Stimulated activated CD4-positive, alpha-beta T cell treated with anti-CD3 and anti-CD28 coated beads, Interleukin-4, amount 100 ng/mL, for 48 hours (primary cell): ENCODE measurements at places on chromosomes 7 and 10.

DNA sequence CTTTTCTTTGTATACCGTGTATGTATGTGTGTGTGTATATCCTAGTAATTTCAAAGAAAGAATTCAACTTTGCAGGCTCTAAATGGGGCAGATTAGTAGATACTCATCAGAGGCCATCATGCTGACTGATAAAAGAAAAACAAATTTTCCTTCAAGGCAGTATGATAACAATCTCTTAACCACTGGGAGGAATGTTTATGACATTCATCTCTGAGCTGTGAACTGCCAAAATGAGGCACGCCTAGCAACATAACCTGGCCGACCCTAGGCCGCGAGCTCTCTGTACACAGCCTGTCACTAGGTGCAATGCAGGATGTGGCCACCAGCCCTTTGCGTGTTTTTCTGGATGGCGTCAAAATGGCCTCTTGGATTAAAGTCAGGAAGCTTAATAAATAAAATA, 343.7 kb upstream of the GALNT17 start:
- DNase-seq: no peak

GRCh38 chr7:36283181-36283580, 106.5 kb upstream of the ANLN start:
- no peak for DNase-seq

- DNase-seq: no peak
Observed at GRCh38 chr7:49873420-49873819, 100.0 kb downstream of the VWC2 start.

- no peak for DNase-seq
Observed at GRCh38 chr7:139995017-139995915, 67.5 kb downstream of the PARP12 start.

DNA sequence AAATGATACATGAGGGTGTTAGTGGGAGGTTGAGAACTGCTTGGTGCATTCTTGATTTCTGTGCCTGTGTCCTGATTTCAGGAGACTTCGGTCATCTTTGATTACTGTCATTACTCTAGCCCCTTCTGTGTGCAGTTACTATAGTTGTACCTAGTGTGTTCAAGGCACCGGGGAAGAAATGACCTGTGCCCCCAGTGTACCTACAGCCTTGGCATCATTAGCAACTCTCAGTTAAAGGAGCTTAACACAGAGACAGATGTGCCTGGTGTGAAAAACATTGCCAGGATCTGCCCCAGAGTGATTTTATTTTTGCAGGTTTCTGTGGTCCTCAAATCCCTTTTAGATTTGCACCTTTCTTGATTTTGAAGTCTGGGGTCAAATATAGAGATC, 62.2 kb downstream of the ARID5B start:
- no peak for DNase-seq

- no peak for DNase-seq
Observed at GRCh38 chr10:5547931-5548660, 23.3 kb downstream of the CALML3 start.

GRCh38 chr10:75438275-75438674, 6.9 kb downstream of the LRMDA start:
- DNase-seq: no peak

GRCh38 chr10:101967713-101968112, 88.3 kb downstream of the ARMH3 start:
- no peak for DNase-seq

GRCh38 chr10:53379956-53380355, 607.4 kb upstream of the MBL2 start:
- no peak for DNase-seq

- DNase-seq: peak; percentile 19
Observed at GRCh38 chr10:95832216-95833041, 75.3 kb upstream of the CC2D2B start.

GRCh38 chr10:35353395-35353794, 17.1 kb downstream of the CCNY start:
- no peak for DNase-seq

GRCh38 chr10:44650691-44651661, 260.2 kb upstream of the TMEM72 start:
- no peak for DNase-seq

GRCh38 chr10:5354068-5354467, 10.7 kb upstream of the UCN3 start:
- DNase-seq: no peak

GRCh38 chr10:85920311-85920710, 446.3 kb downstream of the GRID1 start:
- DNase-seq: no peak

DNA sequence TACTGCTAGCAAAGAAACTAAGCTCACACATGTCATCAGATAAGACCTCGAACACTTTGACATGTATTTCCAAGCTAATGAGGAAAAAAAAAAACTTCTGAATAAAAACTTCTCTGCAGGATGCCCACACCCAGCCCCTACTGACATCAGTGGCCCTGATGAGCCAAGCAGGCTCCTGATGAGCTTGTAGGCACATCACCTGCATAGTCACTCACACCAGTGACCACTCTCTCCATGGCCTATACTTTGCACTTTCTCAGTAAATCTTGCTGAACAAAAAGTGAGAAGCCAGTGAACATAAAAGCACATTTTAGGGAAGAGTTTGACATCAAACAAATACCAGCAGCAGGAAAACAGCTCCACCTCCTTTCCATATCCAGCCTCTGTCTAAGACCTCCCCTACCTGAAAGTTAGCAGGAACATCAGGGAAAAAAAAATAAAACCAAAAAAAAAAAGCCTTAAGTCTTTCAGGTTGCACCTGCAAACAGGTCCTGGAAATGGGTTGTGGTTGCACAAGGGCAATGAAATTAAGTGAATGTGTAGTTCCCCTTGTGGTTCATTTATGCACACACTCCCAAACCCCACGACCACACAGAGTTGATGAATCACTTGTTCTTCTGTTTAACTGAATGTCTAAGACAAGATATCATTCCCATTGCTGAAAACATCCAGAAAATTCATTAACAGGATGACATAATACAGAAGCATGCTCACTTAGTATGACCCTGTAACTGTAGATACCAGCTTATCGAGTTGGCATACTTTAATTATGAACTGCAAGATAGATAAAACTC, 205.2 kb upstream of the PDE1C start:
- no peak for DNase-seq

GRCh38 chr10:50512214-50512595, 111.6 kb downstream of the SGMS1 start:
- no peak for DNase-seq

- no peak for DNase-seq
Observed at GRCh38 chr10:4532011-4532410, 294.0 kb upstream of the AKR1E2 start.

DNA sequence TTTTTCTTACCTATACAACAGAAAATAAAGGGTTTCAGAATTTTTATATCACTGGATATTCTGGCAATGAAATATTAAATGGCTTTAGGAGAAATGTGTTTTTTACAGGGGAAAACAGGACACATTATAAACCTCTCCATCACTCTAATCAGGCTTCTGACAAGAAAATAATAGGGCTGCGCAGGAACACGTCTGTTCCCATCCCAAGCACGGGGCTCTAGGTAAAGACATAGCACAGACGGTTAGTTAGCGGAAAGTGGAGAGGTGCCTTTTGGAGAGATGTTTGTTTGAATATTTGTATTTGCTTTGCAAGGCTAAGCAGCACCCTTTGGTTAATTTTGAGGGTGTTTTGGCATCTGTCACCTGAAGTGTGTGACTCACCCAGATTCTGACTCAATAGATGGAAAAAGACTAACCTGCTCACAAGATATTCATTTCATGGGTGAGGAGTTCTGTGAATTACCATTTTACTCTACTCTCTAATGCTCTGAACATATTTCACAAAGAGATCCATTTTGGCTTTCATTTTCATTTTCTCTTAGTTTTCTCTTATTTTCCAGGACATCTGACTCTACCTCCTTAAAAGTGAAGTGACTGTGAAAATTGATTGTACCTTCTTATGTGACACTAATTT, 174.5 kb upstream of the AKR1E2 start:
- no peak for DNase-seq

DNA sequence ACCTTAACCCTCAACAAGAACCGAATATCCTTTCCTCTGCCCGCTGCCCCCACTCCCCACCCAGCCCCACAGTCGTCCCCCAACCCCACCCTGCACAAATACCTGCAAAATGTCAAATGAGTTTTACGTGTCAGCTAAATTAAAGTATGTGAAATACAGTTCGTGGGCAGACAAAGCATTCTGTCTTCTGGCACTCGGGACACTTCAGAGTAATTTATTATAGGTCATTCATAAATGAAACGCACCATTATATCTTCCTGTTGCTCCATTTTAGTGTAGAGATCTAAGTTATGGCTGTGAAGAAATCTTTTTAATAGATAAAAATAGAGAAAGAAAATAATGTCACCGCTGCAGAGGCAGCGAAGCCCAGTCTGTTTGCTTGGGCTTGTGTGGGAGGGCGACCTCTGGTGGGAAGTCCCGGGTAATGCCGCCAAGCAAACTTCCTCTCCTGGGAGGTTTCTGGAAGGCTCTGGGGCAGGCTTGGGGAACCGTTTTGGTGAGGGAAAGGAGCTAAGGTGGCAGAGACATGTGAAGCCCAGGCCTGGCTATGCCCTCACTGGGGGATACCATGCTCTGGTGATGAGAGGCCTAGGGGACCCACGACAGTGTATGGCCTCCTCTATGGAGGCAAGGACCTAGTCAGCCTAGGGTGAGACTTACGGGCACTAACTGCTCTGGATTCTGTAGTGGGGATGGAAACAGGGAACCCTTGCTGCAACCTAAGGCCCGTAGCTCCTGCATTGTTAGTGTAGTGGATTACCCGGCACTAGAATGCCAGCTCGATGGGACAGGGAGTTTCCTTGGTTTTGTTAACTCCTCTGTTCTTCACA, 604.9 kb downstream of the LRMDA start:
- DNase-seq: peak; percentile 46

DNA sequence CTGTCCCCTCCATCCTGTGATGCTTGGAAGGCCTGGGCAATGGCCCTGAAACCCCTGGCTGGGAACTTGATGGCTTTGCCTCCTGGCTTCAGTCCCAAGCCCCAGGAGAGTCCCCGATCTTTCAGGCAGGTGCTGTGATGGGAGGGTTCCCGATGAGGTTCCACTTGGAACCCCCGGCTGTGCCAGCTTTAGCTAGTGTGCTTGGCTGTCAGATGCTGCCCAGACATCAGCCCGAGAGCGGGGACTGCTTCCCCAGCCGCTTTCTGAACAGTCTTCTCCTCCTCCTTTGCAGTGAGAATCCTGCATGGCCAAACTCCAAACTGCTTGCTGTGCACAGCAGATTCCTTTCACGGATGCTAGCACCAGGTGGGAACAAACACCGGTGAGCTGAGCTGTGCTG, 58.1 kb downstream of the PKD1L1 start:
- no peak for DNase-seq

GRCh38 chr7:142881586-142882337, 3.8 kb downstream of the TRPV6 start:
- no peak for DNase-seq

GRCh38 chr10:6070660-6071059, 8.5 kb upstream of the IL2RA start:
- DNase-seq: peak; percentile 65

GRCh38 chr10:5960070-5960972, 17.0 kb downstream of the IL15RA start:
- no peak for DNase-seq

GRCh38 chr10:114087255-114087654, 43.6 kb downstream of the ADRB1 start:
- DNase-seq: no peak

GRCh38 chr7:151432658-151433521, 7.1 kb downstream of the CRYGN start:
- DNase-seq: peak; percentile 49

- no peak for DNase-seq
Observed at GRCh38 chr7:112782498-112782897, 7.7 kb downstream of the TMEM168 start.

DNA sequence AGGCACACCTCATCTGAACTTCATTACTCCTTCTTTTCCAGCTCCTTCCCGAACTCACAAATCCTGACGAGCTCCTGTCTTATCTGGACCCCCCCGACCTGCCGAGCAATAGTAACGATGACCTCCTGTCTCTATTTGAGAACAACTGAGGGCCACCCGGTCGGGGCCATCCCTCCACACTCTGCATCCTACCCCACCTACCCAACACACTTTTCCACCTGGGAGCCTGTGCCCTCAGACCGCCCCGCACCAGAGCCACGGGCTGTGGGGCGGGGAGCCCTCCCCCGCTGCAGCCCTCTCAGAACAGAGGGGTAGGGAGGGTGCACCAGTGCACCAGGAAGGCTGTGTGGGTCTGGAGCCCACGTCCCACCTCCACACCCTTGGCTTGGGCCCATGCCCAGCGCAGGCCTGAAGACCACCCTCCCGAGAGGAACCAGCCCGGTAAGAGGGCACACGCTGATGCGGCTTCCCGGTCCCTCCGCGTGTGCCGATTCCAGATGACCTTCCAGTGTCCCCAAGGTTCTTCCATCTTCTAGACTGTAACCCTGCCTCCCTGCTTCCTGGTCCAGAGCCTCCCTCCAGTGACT, 34.6 kb upstream of the PPIF start:
- no peak for DNase-seq

GRCh38 chr10:25786899-25787298, 147.1 kb upstream of the MYO3A start:
- DNase-seq: no peak

DNA sequence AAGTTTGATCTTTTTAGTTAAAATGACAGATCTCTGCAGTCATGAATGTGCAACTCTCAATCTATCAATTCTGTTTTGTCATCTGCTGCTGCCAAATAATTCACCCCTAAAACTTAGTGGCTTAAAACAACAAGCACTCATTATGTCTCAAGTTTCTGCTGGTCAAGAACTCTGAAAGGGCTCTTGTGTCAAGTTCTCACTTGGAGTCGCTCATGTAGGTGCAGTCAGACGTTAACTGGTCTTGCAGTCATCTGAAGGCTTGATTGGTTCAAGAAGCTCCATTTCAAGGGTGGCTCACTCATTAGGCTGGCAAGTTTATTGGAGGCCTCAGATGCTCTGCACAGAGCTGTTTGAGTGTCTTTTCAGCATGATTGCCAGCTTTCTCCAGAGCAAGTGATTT, 28.5 kb upstream of the LRRC72 start:
- no peak for DNase-seq

DNA sequence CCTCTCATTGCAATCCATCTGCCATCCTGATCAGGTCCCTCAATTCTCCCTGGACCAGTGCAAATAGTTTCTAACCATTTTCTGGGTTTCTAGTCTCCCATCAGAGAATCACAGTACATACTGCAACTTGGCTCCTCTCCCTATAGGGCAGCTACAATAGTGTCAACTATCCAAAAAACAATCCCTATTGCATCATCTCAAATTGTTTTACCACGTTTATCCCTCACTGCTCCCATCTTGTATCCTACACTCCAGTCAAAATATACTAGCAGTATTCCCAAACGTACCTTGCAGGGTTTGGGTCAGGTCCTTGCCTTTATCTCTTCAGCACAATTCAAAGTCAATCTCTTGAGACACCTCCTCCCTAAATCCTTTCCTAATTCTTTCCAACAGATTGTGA, 23.6 kb downstream of the ASB15 start:
- no peak for DNase-seq

GRCh38 chr10:99534939-99535763, 2.4 kb downstream of the NKX2-3 start:
- DNase-seq: no peak
